ENCODE measurements at places on chromosomes 6 and 20. TPM values are rescaled to one million over a fixed set of nuclear protein-coding genes. Genes with fewer than 3 reads are reported as not detected.
A peak's percentile ranks its signal among the peaks of the same experiment; 100 is the strongest.

GRCh38 chr6:72826037-72826436, 204.2 kb downstream of the KCNQ5 start:
- H3K36me3 ChIP-seq = no peaks in the 10 kb centered on the region
- no peaks in the 10 kb centered on the region for H3K27me3 ChIP-seq

- H3K27ac ChIP-seq = no peak overlapping the region
- H3K4me3 ChIP-seq = no peak overlapping the region
- no peaks in the 10 kb centered on the region for H3K4me1 ChIP-seq
- H3K36me3 ChIP-seq = no peaks in the 10 kb centered on the region
- DNase-seq = no peak
Measured at GRCh38 chr20:13683833-13684232, 45.1 kb upstream of the TASP1 start.

GRCh38 chr6:53765270-53765669, 29.5 kb upstream of the LRRC1 start:
- H3K4me3 ChIP-seq = no peak overlapping the region
- no peaks in the 10 kb centered on the region for H3K27me3 ChIP-seq
- no peak for DNase-seq
- H3K27ac ChIP-seq = no peak overlapping the region
- no peaks in the 10 kb centered on the region for H3K36me3 ChIP-seq
- peaks cover 4% of the 10 kb centered on the region for H3K4me1 ChIP-seq

DNA sequence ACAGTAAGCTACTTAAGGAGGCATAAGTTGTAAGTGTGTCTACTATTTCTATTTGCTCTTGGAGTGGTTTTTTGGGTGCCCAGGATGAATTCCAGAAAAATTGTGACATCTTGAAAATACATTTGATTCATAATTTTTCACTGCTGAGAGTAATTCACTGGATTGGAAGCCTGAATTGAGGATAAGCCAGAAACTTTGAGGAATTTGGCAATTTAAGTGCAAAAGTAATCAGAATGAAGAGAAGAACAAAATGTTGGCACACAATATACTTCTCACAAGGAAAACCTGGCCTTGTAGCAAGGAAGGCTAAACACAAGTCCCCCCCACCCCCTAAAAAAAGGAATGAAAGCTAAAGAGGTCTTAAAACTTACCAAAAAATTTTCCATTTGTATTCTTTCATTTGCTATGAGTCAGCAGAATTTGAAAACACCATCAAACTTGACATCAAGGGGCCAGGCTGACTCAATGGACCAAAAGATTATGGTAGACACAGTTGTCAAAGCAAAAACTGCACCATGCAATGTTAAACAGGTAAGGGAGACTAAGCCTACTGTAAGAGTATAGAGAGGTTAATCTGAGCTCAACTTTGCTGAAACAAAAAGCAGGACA, 840.0 kb downstream of the FRK start:
- H3K27ac ChIP-seq = no peak overlapping the region
- no peaks in the 10 kb centered on the region for H3K36me3 ChIP-seq
- DNase-seq = no peak
- H3K27me3 ChIP-seq = no peaks in the 10 kb centered on the region
- no peak overlapping the region for H3K4me3 ChIP-seq

DNA sequence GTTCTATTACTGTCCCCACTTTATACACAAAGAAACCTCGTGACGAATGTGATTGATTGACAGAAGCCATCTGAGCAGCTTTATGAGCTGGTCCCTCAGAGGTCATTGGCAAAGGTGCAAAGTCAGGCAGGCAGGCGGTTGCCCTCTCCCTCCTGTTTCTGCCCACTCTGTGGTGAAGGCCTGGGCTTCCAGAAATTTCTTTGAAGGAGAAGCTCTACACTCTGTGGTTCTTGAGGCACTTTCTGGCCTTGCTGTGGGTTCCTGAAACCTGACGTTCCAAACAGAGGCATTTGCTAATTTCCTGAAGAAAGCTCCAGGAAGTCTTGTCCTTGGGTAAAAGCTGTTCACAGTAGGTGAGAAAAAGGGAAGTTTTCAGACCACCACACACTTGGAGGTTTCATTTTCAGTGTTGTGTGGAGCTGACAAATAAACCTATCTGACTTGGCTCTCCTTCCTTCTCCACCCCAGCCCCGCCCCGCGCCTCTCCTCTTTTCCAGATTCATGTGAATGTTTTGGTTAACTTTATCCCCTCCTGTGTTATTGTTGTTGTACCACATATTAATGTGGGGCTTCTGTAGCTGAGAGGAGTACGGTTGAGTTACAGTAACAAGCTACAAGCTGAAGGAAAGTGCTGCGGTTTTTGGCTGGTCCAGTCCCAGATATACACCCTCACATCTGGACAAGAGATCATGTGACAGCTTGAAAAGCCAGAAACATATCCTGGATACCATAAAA, 274.1 kb downstream of the CLIC5 start:
- no peaks in the 10 kb centered on the region for H3K36me3 ChIP-seq
- no peak overlapping the region for H3K27ac ChIP-seq
- H3K27me3 ChIP-seq = no peaks in the 10 kb centered on the region

The SNAP25 gene
- total RNA-seq = 0.22 TPM

GRCh38 chr6:6717953-6718352, 129.4 kb downstream of the LY86 start:
- H3K4me1 ChIP-seq = peaks cover 50% of the 10 kb centered on the region
- no peaks in the 10 kb centered on the region for H3K36me3 ChIP-seq

GRCh38 chr6:109877028-109878004, 100.8 kb upstream of the GPR6 start:
- H3K27me3 ChIP-seq = peaks cover 4% of the 10 kb centered on the region
- no peaks in the 10 kb centered on the region for H3K36me3 ChIP-seq
- DNase-seq = no peak
- peaks cover 5% of the 10 kb centered on the region for H3K4me1 ChIP-seq

DNA sequence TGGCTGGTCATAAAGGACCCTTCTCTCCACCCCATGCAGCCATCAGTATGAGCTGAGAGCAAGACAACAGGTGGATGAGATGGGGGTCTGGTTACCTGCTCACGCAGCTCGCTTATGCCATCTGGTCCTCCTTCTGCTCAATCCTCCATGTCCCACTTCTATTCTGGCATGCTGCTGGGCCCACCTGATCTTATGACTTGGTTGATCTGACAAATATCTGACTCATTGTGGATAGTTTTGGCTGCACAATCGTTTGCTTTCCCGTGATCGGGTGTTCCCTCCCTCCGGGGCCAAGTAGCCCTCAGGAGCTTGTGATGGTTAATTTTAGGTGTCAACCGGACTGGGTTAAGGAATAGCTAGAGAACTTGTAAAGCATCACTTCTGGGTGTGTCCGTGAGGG, 26.6 kb upstream of the ELMO2 start:
- no peaks in the 10 kb centered on the region for H3K36me3 ChIP-seq
- no peak overlapping the region for H3K4me3 ChIP-seq
- no peak for DNase-seq
- peaks cover 92% of the 10 kb centered on the region for H3K27me3 ChIP-seq
- no peak overlapping the region for H3K27ac ChIP-seq
- H3K4me1 ChIP-seq = no peaks in the 10 kb centered on the region

The FAM184A gene
- total RNA-seq = 0.93 TPM

GRCh38 chr6:138485005-138485545, 14.2 kb downstream of the NHSL1 start:
- H3K27ac ChIP-seq = peak overlapping the region; percentile 67
- H3K4me1 ChIP-seq = peaks cover 55% of the 10 kb centered on the region
- peak overlapping the region; percentile 37 for H3K4me3 ChIP-seq
- H3K36me3 ChIP-seq = no peaks in the 10 kb centered on the region

The ULBP1 gene
- total RNA-seq = 0.38 TPM

The TRERF1 gene
- 1.4 TPM for total RNA-seq

GRCh38 chr6:74967821-74968220, 238.0 kb downstream of the COL12A1 start:
- no peaks in the 10 kb centered on the region for H3K27me3 ChIP-seq
- H3K4me1 ChIP-seq = no peaks in the 10 kb centered on the region
- H3K36me3 ChIP-seq = no peaks in the 10 kb centered on the region
- H3K4me3 ChIP-seq = no peak overlapping the region

- H3K36me3 ChIP-seq = no peaks in the 10 kb centered on the region
- H3K27me3 ChIP-seq = no peaks in the 10 kb centered on the region
- no peak for DNase-seq
- H3K27ac ChIP-seq = peak overlapping the region; percentile 71
Measured at GRCh38 chr6:36626636-36627035, 32.5 kb downstream of the SRSF3 start.

GRCh38 chr6:56953597-56954402, 1.1 kb upstream of the BEND6 start:
- H3K27me3 ChIP-seq = peaks cover 14% of the 10 kb centered on the region
- no peaks in the 10 kb centered on the region for H3K36me3 ChIP-seq
- peaks cover 25% of the 10 kb centered on the region for H3K4me1 ChIP-seq
- peak overlapping the region; percentile 69 for H3K4me3 ChIP-seq
- no peak for DNase-seq

- H3K27me3 ChIP-seq = no peaks in the 10 kb centered on the region
- peaks cover 32% of the 10 kb centered on the region for H3K4me1 ChIP-seq
- H3K27ac ChIP-seq = no peak overlapping the region
- peaks cover 36% of the 10 kb centered on the region for H3K36me3 ChIP-seq
- no peak overlapping the region for H3K4me3 ChIP-seq
Measured at GRCh38 chr20:1150218-1150617, 31.8 kb downstream of the PSMF1 start.

The IMPG1 gene
- total RNA-seq = not detected

The TDP2 gene
- 22.1 TPM for total RNA-seq

The PAX1 gene
- total RNA-seq = not detected

DNA sequence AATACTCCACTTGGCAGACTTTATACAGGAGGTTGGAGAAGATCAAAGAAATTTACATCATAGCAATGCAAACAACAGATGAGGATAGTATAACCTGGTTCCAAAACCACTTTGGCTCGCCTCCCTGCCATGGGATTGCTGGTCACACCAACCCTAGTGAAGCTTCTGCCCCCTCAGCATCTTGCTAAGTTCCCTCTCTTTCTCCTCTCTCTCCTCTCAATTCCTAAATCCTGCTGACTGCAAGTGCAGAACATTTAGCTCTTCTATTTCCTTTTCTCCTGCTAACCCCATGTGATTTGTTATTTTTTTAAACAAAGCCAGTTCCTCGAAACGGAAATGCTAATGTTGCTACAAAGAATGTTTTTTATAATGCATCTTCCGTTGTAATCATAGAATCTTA, 50.3 kb upstream of the LY86 start:
- no peak for DNase-seq
- H3K27me3 ChIP-seq = peaks cover 7% of the 10 kb centered on the region
- H3K4me1 ChIP-seq = peaks cover 23% of the 10 kb centered on the region
- H3K4me3 ChIP-seq = no peak overlapping the region
- no peaks in the 10 kb centered on the region for H3K36me3 ChIP-seq
- peak overlapping the region; percentile 63 for H3K27ac ChIP-seq

GRCh38 chr20:53428996-53429395, 164.6 kb downstream of the ZNF217 start:
- no peaks in the 10 kb centered on the region for H3K27me3 ChIP-seq
- no peak overlapping the region for H3K27ac ChIP-seq
- DNase-seq = no peak
- H3K36me3 ChIP-seq = no peaks in the 10 kb centered on the region
- no peak overlapping the region for H3K4me3 ChIP-seq

GRCh38 chr6:151488226-151488625, 5.6 kb upstream of the CCDC170 start:
- peaks cover 27% of the 10 kb centered on the region for H3K27me3 ChIP-seq
- H3K27ac ChIP-seq = no peak overlapping the region
- no peaks in the 10 kb centered on the region for H3K4me1 ChIP-seq
- H3K4me3 ChIP-seq = no peak overlapping the region

The BRD2 gene
- 63.4 TPM for total RNA-seq

DNA sequence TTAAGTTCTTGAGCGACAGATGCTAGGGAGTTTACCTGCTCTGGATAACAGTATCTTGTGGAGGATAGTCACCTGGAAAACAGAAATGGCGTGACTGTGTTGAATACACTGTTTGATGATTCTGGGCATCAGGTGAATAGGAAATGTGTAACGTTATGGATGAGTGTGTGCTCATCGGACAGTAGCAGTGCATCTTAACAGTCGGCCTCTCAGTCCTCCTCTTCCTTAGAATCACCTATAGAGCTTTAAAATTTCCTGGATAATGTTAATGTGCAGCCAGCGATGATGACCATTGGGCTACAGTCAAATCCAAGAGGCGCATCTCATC, 217.7 kb downstream of the OR2B2 start:
- H3K36me3 ChIP-seq = no peaks in the 10 kb centered on the region
- no peak overlapping the region for H3K27ac ChIP-seq
- H3K4me3 ChIP-seq = no peak overlapping the region
- DNase-seq = no peak
- no peaks in the 10 kb centered on the region for H3K4me1 ChIP-seq
- peaks cover 88% of the 10 kb centered on the region for H3K27me3 ChIP-seq

DNA sequence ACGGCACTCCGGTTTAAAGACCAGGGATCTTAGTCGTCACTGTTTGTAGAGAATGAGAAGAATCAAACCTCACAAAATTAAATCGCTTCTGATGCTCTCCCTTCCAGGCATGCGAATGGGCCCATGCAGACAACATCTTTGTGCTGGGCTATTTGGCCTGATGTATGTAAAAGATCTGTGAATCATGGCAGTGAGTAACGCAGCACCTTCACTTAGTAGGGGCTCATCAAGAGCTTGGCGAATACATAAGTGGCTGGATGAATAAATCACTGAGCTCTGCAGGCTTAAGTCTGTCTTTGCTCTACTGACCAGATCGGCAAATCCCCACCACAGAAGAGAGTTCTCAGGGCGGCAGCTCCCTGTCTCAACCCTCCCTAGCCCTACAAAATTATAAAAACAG, 44.8 kb upstream of the AFDN start:
- no peak overlapping the region for H3K4me3 ChIP-seq
- peaks cover 14% of the 10 kb centered on the region for H3K4me1 ChIP-seq
- H3K27me3 ChIP-seq = no peaks in the 10 kb centered on the region
- no peaks in the 10 kb centered on the region for H3K36me3 ChIP-seq

GRCh38 chr6:53043581-53043980, 21.6 kb upstream of the FBXO9 start:
- peaks cover 28% of the 10 kb centered on the region for H3K36me3 ChIP-seq
- no peak overlapping the region for H3K4me3 ChIP-seq
- H3K4me1 ChIP-seq = peaks cover 56% of the 10 kb centered on the region
- H3K27ac ChIP-seq = peak overlapping the region; percentile 70
- no peak for DNase-seq

GRCh38 chr20:44738813-44739477, 6.7 kb upstream of the KCNK15 start:
- H3K4me1 ChIP-seq = peaks cover 31% of the 10 kb centered on the region
- H3K4me3 ChIP-seq = no peak overlapping the region
- no peaks in the 10 kb centered on the region for H3K36me3 ChIP-seq
- DNase-seq = no peak
- H3K27me3 ChIP-seq = no peaks in the 10 kb centered on the region

DNA sequence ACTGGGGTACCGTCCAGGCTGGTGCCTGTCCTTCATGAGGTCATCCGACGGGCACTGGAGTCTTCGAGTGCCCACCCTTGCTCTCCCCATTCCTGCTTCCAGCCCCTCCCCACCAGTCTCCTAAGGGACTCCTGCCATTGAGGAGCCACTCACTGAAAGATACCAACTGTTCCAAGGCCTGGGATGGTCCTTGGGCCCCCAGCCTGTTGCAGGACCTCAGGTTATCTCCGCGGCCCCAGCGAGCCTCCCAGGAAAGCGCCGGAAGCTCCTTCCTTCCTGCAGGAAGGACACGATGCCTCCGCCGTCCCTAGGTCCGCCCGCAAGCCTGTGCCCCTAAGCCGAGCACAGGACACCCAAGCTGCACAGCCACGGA, 1.2 kb downstream of the NKAIN4 start:
- no peak for DNase-seq
- no peaks in the 10 kb centered on the region for H3K36me3 ChIP-seq
- peak overlapping the region; percentile 55 for H3K4me3 ChIP-seq
- peaks cover 20% of the 10 kb centered on the region for H3K4me1 ChIP-seq

All from left ventricle myocardium inferior (tissue), 1 donor.